ENCODE measurements at places on chromosomes 5 and 9.

GRCh38 chr5:90226433-90227099, 183.0 kb downstream of the CETN3 start:
- DNase-seq, result no peak

DNA sequence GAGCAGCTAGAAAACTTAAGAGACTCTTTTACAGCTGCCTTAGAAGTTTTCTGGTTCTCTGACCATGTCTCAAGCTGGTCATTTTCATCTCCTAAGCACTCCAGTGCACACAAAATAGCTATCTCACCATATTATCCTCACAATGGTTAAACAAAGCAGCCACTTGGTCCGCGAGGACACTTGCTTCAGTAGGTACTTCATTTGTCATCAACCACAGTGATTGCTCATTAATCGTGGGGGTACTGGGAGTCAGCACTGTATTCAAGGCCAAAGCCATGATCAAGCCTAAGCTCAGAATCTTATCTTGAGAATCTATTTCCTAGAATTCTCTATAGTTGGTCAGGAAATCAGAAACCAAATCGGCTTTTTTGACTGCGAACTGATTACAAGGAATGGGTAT, 2.9 kb downstream of the ARL14EPL start:
- DNase-seq, result no peak

DNA sequence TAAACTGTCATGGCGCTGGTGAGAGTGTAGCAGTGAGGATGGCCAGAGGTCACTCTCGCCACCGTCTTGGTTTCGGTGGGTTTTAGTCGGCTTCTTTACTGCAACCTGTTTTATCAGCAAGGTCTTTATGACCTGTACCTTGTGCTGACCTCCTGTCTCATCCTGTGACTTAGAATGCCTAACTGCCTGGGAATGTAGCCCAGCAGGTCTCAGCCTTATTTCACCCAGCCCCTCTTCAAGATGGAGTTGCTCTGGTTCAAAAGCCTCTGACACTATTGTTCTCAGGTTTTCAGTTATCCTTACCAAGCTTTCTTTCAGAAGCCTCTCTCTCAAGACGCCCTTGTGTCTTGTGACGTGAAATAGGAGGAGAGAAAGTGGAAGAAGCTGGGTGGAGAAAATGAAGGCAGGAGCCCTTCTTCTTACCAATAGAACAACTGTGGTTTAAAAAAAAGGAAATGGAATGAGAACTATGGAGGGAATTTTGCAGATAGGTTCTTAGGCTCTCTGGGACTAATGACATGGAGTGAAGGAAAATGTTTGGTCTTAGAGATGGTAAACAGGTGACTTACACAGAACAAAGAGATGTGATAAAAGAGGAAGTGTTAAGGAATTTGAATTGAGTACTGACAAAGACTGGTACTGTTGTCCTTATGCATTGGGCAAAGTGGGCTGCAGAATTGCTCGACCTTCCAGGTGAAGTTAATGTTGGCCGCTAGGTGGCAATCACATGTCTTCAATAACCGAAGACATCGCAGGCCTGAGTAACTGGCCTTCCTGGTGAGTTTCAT, 133.3 kb upstream of the RAI14 start:
- peak; percentile 78 for DNase-seq

DNA sequence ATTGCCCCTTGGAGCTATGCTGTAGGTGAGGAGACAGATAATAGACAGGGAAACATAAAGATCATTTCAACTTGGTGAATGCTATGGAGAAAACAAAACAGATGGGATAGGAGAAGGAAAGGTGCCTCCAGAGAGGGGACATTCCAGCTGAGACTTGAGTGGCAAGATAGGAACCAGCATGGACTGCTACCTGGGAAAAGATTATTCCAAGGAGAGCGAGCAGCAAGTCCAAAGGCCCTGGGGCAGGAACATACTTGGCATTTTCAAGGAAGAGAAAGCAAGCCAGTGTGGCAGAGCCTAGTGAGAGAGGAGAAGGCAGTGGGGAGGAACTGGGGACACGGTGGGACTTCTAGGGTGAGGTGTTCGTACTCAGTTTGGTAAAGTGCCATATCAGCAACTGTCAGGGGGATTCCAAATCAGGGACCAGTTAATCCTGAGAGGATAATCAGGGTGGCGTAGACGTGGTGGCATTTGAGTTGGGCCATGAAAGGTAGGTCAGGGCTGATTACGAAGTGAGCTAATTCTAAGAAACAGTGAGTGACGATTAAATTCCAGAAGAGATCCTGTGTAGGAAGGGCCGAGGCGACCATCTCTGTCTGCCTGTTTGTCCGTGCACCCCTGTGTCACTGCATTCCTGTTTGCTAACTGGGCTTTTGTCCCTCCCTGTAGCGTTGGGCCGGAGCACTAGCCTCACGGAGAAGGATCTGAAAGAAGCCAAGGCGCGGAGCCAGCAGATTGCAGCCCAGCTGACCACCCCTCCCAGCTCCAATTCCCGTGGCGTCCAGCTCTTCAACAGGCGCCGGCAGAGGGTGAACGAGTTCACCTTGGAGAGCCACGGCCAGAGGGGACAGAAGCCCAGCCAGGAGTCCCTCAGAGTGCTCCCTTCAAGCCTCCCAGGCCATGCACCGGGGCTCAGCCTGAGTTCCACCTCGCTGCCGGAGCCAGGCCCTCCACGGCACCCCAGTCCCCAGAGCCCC, 7.1 kb downstream of the SYNPO start:
- no peak for DNase-seq

- DNase-seq, result no peak
Observed at GRCh38 chr9:29966247-29966646, 2393.0 kb upstream of the C9orf72 start.

DNA sequence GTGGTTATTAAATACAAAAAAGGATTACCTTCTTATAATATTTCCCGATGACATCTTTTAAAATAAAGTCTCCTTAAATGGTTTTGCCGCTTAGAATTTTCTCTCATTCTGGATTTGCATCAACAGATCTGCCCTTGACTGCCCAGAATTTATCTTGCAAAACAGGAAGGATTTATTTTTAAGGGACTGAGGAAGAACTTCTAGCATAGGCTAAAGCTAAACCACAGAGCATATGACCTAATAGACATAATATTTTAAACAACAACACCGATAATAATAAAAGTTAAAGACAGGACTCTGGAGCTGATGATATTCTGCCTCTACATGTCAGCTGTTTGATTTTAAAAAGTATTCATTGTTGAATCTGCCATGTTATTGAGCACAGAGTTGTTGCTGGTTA, 145.3 kb upstream of the ADCY2 start:
- no peak for DNase-seq

DNA sequence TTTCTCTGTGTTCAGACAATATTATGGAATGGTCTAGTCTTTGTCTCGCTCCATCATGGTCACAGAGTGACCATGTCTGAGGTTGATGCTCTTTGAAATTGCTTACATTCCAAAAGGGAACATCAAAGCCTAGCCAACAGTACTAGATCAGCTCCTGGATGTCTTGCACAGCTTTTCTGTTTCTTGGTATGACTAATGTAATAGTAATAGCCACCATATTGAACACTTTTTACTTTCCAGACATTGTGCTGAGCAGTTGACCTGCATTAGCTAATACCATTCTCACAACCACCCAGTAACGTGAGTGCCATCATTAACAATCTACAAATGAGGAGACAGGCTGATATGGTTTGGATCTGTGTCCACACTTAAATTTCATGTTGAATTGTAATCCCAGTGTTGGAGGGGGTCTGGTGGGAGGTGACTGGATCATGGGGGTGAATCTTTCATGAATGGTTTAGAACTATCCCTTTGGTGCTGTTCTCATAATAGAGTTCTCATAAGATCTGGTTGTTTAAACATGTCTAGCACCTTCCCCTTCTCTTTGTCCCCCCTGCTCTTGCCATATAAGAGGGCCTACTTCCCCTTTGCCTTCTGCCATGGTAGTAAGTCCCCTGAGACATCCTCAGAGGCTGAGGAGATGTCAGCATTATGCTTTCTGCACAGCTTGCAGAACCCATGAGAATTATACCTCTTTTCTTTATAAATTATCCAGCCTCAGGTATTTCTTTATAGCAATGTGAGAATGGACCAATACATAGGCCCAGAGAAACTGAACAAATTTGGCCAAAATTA, 577.5 kb upstream of the CLINT1 start:
- DNase-seq, result peak; percentile 84

- no peak for DNase-seq
Observed at GRCh38 chr9:1400983-1401382, 350.8 kb downstream of the DMRT2 start.

DNA sequence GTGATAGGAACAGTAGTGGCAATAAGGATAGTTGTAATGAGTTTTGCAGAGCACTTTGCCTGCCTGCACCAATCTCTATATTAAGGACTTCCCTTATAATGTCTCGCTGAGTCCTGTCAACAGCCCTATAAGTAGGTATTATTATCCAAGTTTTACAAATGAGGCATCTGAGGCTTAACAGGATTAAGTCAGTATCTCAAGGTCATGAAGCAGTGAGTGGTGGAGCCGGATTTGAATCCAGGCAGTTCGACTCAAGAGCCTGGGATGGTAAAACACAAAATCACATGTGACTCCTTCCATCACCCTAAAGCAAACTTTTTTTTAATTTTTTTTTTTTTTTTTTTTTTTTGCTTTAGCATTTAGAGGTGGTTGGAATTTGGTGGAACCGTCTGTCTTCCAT, 59.0 kb upstream of the RARS1 start:
- no peak for DNase-seq

DNA sequence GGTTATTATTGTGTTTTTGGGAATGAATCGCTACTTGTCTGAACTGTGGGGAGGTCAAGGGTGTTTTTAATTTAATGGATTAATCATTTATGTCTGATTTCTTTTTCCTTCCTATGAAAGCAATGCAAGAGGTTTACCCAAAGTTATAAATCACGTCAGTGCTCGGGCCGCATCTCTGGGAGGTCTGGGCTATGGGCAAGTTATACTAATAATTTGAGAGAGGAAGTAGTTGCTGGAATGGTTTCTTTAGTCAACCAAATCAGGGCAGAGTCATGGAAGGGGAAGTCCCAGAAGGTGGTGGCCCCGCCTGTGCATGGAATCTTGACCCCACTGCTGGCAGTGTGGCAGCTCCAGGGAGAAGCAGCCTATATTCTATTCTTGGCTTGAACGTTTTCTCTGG, 180.2 kb downstream of the HSPA4 start:
- no peak for DNase-seq

DNA sequence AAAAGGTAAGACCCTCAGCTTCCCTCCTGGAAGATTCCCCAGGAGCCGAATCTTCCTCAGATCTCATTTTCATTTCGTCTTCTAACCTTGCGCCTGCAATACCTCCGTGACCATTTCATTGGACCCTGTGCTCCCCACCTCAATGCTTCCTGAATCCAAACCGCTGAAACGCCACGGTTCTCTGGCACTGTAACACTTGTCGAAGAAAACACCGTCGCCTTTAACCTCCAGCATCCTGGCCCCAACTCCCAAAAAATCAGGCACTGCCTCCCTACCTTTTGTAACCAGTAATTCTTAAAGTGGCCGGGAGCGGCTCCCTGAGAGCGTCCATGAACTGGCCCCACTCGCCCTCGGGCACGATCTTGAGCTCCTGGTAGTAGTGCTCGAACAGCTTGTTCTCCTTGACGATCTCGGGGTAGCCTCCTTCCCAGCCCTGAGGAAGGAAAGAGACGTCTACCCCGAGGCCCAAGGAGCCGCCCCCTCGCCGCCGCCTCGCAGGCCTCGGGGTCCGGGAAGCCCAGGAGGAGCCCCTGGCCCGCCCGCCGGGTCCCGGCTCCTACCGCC, 438 bp downstream of the NSUN2 start:
- peak; percentile 38 for DNase-seq

GRCh38 chr5:66769839-66770617, 173.8 kb downstream of the MAST4 start:
- DNase-seq, result peak; percentile 36

- DNase-seq, result no peak
Observed at GRCh38 chr5:165196961-165197360, 1691.5 kb downstream of the MAT2B start.

DNA sequence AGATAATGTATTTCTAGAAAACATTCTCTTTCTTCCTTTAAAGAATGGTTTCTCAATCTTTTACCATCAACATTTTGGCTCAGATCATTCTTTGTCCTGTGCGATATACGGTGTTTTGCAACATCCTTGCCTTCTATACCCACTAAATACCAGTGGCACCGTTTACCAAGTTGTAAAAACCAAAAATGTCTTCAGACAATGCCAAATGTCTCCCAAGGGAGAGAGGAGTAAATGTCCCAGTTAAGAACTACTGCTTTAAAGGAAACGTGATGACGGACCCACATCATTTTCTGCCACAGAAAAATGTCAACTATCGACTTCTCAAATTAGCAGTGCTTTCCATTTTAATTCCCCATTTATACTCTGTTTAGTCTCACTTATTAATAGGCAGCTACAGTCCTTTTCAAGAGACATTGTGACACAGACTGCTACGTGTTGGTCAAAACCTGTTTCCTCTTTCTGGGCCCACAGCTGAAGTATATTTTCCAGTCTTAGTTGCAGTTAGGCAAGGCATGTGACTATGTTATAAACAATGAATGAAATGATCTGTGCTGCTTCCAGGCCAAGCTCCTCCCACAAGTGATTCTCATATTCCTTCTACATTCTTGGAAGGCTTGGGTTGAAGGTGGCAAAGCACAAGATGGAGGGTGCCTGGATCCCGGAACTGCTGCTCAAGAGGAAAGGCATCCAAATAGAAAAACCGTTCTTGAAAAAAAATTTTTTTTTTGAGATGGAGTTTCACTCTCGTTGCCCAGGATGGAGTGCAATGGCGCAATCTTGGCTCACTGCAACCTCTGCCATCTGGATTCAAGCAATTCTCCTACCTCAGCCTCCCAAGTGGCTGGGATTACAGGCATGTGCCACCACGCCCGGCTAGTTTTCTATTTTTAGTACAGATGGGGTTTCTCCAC, 8.8 kb downstream of the PRXL2C start:
- DNase-seq, result no peak

- no peak for DNase-seq
Observed at GRCh38 chr9:14159440-14160216, 154.3 kb downstream of the NFIB start.

DNA sequence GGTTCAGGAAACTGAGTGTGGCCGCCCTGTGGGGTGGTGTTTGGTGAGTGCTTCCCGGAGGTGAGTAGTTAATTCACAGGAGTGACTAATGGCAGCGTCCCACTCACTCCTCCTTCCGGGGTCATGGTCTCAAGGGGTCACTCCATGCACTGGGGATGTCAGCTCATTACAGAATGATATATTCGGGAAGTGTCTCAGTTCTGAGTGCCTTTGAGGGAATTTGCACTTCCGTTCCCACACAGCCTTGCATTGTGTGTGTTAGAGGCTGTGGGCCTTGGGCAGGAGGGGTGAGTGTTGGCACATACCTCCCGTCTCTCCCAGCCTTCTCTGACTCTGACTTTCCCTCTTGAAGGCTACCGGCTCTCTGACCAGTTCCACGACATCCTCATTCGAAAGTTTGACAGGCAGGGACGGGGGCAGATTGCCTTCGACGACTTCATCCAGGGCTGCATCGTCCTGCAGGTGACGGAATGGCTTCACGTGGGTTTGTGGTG, 10.5 kb upstream of the AHRR start:
- no peak for DNase-seq

- DNase-seq, result no peak
Observed at GRCh38 chr5:90055831-90056328, 353.7 kb downstream of the CETN3 start.

DNA sequence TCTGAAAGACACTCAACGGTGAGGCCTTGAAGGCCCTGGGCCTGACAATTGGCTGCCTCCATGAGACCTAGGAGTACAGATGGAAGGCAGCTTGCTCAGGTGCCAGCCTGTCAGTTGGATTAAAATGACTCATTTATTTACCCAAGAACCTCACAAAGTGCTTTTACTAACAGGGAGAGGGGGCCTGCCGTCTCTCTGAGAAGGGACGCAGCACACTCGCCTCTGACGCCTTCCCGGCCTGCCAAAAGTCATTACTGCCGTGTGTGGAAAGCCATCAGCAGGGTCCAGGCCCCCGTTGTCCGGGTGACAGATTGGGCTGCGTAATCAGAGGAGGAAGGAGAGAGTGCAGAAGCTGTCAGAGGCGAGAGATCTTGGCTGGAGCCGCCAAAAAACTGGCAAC, 32.4 kb downstream of the DDX31 start:
- DNase-seq, result no peak
